H4 (cell line): ENCODE measurements at places on chromosomes 11 and 22. TPM values are rescaled to one million over a fixed set of nuclear protein-coding genes. Genes with fewer than 3 reads are reported as not detected.

Gene OR8G5
- total RNA-seq: not detected in 2 replicates

Gene IFTAP
- 68.2 and 72.3 TPM in 2 replicates for total RNA-seq

Gene CCDC81
- 0.08 TPM in 1 of 2 replicates, not detected in the other for total RNA-seq

Gene PRMT3
- 33.7 and 42.4 TPM in 2 replicates for total RNA-seq

Gene APOA4
- not detected in 2 replicates for total RNA-seq

Gene KCNQ1
- total RNA-seq: 0.04 TPM in 1 of 2 replicates, not detected in the other

Gene NPTXR
- total RNA-seq: 3.1 and 4.1 TPM in 2 replicates

Gene LRRC56
- total RNA-seq: 0.18 and 0.19 TPM in 2 replicates

Gene FAM227A
- total RNA-seq: 0.23 and 0.33 TPM in 2 replicates

Gene SAA2
- not detected in 2 replicates for total RNA-seq

Gene CALCA
- 0.14 TPM in 1 of 2 replicates, not detected in the other for total RNA-seq

Gene ACTN3
- not detected in 2 replicates for total RNA-seq

Gene BDNF
- total RNA-seq: 10.6 and 16.1 TPM in 2 replicates

Gene TEX12
- 0.35 TPM in 1 of 2 replicates, not detected in the other for total RNA-seq

Gene CSNK2A3
- total RNA-seq: 1.5 and 2.1 TPM in 2 replicates

Gene SCGB2A2
- not detected in 2 replicates for total RNA-seq

Gene PIWIL4
- not detected in 2 replicates for total RNA-seq

Gene RASD2
- total RNA-seq: 0.08 and 0.43 TPM in 2 replicates

Gene BARX2
- not detected in 2 replicates for total RNA-seq

Gene CDPF1
- 3.2 and 8.2 TPM in 2 replicates for total RNA-seq

Gene RPS6KB2
- total RNA-seq: 38.1 and 51.3 TPM in 2 replicates

Gene CELF1
- total RNA-seq: 52.1 and 58.8 TPM in 2 replicates
